Stimulated activated CD8-positive, alpha-beta memory T cell treated with anti-CD3 and anti-CD28 coated beads, Interleukin-4, amount 100 ng/mL, for 1 hour (primary cell): ENCODE measurements at places on chromosomes 1 and 21.

DNA sequence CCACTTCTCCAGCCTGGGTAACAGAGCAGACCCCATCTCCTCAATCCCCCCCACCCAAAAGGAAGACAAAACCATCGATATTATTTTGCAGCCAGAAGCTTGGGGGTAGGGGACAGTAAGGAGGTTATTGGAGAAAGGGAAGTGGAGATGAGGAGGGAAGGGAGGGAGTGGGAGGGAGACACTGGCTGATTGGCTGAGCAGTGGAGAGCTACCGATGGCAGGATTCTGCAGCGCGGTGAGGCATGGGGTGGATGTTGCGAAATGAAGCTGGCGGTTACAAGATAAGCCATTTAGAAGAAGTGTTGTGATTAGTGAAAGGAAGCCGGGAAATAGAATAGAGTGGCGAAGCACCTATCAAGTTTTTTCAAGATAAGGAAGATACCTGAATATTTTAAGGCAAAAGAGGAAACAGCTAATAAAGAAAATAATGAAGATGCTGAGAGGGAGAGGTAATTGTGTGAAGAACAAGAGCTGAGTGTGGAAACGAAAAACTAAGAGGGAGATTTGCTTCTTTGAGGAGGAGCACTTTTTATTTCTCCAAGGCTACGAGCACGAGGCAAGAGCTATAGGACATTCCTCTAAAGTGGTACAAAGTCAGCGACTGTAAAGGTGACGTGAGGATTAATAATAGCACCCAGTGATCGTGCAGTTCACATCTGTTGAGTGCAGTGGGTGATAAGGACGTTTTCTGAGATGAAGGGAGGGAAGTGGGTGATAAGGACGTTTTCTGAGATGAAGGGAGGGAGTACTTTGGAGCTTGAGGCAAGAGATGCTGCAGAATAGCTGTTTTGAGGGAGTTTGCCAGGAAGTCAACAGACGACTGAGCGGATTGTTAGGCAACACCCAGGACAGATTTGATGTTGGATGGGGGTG, 103.2 kb upstream of the KIF26B start:
- no peak for DNase-seq

- DNase-seq = no peak
Measured at GRCh38 chr1:33122483-33123178, 41.7 kb downstream of the AZIN2 start.

GRCh38 chr1:181122222-181122621, 33.7 kb downstream of the IER5 start:
- no peak for DNase-seq

GRCh38 chr1:25433389-25434186, 2.9 kb downstream of the MACO1 start:
- DNase-seq = no peak

GRCh38 chr1:86648255-86648654, 56.1 kb upstream of the SH3GLB1 start:
- DNase-seq = no peak

GRCh38 chr1:183580281-183580682, 10.0 kb downstream of the NCF2 start:
- no peak for DNase-seq

- peak; percentile 43 for DNase-seq
Measured at GRCh38 chr1:161766102-161766981, at the start of gene ATF6. Gene ATF6 (plus strand): TSS chr1:161766320. CDS start chr1:161766361, 41 bp downstream.

DNA sequence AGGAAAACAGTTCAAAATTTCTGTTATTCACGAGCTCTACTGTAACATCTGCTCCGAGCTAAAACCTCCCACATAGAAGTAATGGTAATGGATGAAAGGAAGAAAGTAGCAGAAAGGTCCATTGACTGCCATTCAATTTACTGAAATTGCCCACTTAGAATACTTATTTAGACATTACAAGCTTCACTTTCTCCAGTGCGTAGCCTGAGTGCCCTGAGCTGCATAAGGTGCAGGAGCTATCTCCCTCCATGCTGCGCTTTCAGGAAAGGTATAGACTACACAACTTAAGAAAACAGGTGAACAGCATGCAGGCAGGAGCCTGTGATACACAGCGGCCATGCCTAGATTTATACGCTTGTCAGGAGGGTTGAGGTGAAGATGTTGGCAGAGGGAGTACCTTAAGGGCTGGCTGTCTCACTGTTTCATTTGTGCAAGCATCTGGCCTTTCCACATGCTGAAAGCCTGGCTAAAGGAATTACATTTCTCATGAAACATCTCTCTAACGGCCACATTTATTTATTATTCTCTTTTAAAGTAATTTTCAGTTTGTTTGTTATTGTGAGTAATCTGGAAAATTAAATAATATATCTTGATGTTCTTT, 74.7 kb downstream of the RGS18 start:
- no peak for DNase-seq

GRCh38 chr1:22489278-22489677, 37.6 kb downstream of the ZBTB40 start:
- DNase-seq = no peak

GRCh38 chr1:21628798-21629393, 40.3 kb downstream of the RAP1GAP start:
- DNase-seq = no peak
